Fibroblast of gingiva (primary cell): ENCODE measurements at places on chromosomes 16 and 17.

- no peak for DNase-seq
Observed at GRCh38 chr16:10308305-10309193, 77.3 kb upstream of the ATF7IP2 start.

GRCh38 chr16:4747906-4748681, 13.8 kb downstream of the DNAAF8 start:
- no peak for DNase-seq

DNA sequence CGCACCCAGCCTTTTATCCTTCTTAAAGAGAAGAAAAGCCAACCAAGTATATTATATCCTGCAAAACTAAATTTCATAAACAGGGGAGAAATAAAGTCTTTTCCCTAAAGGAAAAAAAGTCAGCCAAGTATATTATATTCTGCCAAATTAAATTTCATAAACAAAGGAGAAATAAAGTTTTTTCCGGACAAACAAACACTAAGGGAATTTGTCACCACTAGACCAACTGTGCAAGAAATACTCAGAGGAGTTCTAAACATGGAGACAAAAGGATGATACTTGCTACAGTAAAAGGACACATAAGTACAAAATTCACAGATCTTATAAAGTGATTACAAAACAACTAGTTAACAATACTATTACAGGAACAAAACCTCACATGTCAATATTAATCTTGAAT, 14.4 kb upstream of the CCL18 start:
- DNase-seq: no peak

DNA sequence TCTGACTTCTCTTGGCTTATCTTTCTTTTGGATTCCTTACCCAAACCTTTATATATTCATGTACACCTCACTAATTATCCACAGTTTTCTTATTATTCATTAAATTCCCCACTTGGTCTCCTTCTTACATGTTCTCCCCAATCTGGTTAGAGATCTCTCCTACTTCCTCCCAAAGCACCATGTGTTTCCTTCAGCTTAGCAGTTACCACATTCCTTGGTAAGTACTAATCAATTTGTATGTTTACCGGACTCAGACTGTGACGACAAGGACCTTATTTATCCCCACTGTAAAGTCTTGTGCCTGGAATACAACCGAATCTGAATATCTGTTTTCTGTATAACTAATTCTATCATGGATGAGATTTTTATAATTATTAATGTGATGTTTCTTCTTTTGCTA, 389.5 kb downstream of the KCNJ2 start:
- DNase-seq: no peak

DNA sequence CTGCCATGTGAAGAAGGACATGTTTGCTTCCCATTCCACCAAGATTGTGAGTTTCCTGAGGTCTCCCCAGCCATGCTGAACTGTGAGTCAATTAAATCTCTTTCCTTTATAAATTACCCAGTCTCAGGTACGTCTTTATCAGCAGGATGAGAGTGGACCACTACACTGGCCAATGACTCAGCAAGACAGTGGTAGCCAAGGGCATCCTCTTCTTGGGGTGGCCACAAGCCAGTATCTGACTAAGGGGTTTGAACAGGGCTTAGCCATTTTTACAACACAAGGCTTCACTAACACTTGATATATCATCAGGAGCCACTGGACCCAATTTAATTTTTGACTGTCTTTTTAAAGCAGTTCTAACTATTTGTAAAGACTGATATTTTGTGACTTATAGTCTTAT, 21.1 kb upstream of the KRT24 start:
- DNase-seq: no peak

GRCh38 chr17:29615492-29616299, 7.0 kb downstream of the CORO6 start:
- peak; percentile 81 for DNase-seq

DNA sequence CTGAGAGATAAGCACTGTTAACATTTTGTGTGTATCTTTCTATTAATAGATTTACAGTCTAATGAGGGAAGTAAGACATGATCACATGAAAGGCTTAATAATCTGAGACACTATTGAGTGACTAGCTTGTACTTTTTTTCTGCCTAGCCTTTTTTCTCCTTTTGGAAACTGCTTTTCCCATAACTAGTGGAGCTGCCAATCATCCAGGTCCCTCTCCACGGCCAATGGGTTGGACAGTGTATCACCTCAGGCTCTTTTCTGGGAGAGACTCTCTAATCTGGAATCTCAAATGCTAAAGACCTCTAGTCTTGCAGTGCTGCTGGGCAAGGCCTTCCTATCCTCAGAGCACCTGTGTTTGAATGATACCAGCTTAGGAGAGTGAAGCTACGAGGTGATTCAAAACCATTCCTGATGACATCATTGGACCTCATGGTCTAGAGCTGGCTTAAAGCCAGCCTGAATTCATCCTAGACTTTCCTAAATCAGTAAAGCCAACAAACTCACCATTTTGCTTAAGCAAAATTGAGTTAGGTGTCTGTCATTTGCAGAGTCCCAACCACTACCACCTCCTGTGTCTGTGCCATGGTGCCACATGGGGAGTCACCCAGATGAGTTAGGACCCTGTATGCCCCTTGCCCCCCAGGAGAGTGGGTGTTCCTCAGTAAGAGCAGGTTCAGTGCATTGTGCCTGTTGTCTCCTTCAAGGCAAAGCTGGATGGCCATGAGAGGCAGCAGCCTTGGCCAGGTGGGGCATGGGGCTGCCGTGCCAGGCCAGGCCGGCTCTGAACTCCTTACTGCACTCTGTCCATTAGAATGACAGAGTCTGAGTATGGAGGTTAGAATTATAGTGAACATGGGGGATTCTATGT, 62.9 kb downstream of the SPECC1 start:
- no peak for DNase-seq

DNA sequence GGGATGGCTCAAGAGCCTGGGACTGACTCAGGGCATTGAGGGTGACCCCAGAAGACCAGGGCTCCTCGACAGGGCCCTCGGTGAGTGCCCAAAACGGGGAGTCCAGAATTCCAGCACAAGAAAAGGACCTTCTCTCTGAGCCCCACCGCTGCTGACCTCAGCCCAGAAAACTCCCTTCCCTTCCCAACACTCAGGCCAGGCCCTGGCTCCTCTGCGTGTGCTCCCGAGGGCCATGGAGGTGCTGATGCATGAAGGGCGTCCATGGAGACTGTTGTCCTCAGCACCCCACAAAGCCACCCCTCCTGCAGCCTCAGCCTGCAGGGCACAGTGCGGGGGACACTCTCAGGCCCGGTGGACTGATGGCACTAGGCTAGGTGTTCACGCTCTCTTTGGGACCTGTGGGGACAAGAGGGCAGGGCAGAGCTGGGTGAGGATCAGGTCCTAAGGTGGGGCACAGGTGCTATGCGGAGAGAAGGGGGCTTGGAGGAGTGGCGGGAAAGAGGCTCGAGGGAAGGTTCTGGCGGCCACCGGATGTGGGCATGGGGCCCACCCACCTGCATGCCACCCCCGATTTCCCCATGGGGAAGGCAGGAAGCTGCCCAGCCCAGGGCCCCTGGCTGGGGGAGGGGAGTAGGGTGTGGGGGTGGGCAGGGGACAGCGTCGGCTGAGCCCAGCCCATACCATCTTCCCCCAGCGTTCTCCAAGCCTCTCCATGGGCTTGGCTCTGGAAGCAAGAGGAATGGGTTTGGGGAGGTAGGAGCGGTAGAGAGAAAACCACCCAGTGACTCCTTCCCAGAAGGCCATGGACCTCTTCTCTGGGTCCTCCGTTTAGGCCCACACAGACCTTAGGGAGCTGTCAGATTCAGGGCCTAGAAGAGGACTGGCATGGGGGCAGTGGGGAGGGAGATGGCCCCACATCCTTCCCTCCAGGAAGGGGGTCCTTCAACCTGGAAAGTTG, 4.5 kb upstream of the TSPOAP1 start:
- DNase-seq: no peak

GRCh38 chr16:73669535-73670274, 621.8 kb upstream of the ZFHX3 start:
- no peak for DNase-seq

DNA sequence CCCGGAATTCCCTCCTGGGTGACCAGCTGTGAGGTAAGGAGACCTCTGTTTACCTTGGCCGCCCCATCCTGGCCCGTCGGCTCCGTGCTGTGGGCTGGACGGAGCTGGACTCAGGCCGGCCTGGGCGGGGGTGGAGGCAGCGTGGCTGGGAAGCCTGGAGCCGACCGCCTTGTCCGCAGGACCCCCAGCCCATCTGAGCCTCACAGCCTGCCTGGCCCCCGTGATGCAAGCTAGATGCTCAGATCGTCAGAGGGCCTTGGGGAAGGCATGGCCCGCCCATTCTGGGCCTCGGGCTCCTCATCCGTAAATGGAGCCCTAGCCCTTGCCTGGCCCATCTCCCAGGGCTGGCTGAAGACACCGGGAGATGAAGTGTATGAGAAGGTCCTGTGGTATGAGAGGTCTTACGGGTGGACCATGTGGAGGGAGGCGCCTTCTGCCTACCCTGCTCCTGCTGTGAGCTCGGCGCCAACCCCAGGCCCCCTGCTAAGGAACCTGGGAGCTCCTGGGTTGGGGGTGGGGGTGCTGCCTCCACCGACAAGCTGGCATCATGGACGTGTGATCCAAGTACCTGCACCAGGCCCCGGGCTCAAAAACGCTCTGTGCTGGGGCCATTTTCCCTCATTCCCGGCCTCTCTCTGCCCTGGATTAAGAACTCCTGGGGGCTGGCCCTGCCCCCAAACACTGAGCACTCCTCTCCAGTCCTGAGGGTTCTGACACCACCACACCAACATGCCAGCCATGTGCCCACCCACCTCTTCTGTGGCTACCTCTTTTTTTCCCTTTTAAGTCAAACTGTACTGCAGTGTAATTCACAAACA, 5.4 kb upstream of the P2RX1 start:
- DNase-seq: no peak

DNA sequence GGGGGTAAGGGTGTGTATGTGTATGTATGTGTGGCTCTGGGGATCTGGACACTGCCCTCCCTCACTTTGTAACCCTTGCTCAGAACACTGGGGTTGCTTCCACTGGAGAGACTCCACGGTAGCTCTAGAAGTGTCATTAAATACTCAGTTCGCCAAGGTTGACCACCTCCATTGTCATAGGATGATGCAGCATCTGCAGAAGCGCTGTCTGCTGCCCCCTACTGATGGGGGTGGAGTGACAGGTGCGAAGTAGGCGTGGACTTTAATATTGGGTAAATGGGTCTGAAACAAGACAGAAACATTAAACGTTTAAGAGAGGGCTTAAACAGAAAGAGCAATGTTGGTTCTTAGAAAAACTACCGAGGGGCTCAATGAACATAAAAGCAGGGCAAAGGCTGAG, 35.5 kb upstream of the STAC2 start:
- no peak for DNase-seq

DNA sequence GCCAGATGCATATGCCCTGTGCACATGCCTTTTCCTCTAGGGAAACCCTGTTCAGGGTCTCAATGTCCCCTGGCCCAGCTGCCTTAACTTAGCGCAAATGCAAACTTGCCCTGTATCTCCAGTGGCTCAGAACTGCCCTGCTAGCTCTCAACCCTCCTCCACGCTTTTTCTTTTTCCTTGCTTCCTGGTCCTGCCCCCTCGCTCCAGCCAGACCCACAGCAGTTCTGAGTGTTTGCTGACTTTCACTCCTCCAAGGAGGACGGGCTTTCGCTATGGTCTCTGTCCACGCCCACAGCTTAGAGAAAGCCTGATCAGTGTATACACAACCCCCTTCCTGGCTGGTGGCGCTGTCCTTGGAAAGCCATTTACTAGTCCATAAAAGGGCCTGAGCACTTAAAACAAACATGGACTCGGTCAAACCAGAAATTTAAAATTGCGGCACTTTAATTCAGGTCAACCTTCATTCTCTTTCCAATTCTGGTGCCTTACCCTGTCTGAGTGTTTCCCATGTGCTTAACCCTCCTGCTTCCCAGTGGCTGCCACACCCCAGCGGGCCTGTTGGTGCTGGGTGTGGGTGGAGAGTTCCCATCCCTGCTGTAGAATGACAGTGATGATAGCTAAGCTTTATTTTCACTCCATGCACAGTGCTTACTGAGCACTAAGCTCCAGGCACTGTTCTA, 15.6 kb upstream of the TMEM98 start:
- peak; percentile 76 for DNase-seq

- peak; percentile 76 for DNase-seq
Observed at GRCh38 chr16:58684354-58685083, at the start of gene SLC38A7. SLC38A7 (minus strand) TSS chr16:58684770; CDS start chr16:58680126, 4,644 bp downstream.
